ENCODE measurements at places on chromosomes 7 and 10. TPM values are rescaled to one million over a fixed set of nuclear protein-coding genes. Genes with fewer than 3 reads are reported as not detected.

Gene TRIM73
- 9.6 TPM for total RNA-seq

Gene PON1
- total RNA-seq = 0.95 TPM

Gene NPC1L1
- 0.67 TPM for total RNA-seq

Gene TAS2R41
- not detected for total RNA-seq

Gene POR
- total RNA-seq = 91.8 TPM

Gene SDK1
- 16.3 TPM for total RNA-seq

- no peak for DNase-seq
These were observed 70.2 kb downstream of the UBE2H start for GRCh38 chr7:129882531-129882930.

- no peak for DNase-seq
These were observed 60.1 kb downstream of the IKZF1 start for GRCh38 chr7:50364645-50365044.

DNA sequence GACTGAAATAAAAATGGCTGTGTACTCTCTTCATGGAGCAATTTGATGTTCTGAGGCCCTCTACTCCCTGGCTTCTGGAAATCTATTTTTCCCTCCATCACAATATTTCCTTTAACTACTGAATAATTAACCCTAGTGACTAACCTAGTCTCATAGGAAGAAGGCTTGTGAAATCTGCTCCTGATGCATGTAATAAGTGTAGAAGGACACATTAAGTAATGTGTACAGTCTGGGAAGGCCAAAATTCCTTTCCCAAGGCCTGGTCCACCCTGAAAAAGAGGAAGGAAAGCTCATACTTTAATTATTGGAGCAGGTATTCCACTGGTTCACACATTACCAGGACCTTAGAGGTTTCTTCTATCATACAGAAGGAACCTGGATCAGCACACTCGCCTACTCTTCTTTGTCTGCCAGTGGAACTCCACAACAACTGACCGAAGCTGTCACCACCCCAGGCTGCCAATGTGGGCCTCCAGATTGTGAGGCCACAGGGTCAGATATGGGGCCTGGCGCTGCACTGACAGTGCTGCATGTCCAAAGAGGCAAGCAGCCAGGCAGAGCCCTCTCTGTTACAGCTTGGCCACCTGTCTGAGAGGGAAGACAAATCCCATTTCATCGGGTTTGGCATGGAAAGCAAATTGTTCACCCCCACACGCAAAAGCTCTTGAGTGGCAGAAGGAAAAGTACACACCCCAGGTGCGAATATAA, 54.4 kb upstream of the FAM133B start:
- DNase-seq = peak; percentile 77

- DNase-seq = no peak
These were observed 251.6 kb upstream of the MKLN1 start for GRCh38 chr7:131076032-131076431.

DNA sequence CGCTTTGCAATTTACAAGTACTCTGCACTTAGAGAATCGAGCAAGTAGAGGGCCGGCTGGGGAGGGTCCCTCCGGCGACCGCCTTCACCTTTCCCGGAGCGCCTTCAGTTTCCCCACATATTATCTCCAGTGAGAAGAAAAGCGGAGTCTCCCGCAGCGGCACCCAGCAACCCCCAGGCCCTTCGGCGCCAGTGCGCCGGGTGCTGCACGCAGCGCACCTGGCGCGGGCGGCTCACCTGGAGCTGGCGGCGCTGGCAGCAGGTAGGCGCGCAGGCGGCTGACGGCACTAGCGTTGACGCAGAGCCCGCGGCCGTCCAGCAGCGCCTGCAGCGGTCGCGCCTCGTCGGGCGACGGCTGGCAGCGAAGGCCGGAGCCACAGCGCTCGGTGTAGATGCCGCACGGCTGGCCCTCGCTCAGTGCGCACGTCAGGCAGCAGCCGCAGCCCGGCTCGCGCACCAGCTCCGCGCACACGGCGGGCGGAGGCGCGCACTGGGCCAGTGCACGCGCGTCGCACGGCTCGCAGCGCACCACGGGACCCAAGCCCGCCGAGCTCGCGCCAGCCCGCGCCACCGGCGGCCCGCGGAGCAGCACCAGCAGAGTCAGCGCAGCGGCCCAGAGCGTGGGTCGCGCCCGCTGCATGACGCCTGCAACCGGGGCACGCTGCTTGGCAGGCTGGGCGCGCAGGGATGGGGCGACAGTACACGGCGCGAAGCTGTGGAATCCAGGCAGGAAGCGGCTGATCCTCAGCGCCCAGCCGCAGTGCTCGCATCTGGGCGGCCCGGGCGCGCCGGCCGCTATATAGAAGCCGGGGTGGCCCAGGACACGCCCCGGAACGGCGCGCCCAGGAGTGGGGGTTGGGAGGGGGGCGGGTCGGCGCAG, at the start of gene IGFBP3:
IGFBP3 (minus strand) TSS at position 771 of the 879 bp plus-strand sequence; CDS start at position 639, 132 bp downstream.
- DNase-seq = peak; percentile 66

DNA sequence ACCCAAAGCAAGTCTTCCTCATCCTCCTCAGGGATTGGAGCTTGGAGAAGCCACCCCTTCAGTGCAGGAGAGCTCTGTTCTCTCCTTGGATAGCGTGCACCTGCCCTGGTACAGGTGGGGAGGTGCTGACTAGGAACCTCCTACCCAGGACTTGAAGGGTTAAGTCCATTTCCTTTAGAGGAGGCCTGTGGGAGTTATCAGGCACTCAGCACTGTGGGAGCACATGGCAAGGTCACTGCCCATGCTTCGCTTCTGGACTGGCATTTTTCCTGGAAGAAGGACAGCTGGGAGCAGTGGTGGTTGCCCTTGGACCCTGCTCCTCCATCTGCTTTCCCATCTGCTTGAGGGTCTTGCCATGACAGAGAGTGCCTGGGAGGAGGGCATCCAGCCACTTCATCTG, 142.8 kb downstream of the CXCL12 start:
- no peak for DNase-seq

DNA sequence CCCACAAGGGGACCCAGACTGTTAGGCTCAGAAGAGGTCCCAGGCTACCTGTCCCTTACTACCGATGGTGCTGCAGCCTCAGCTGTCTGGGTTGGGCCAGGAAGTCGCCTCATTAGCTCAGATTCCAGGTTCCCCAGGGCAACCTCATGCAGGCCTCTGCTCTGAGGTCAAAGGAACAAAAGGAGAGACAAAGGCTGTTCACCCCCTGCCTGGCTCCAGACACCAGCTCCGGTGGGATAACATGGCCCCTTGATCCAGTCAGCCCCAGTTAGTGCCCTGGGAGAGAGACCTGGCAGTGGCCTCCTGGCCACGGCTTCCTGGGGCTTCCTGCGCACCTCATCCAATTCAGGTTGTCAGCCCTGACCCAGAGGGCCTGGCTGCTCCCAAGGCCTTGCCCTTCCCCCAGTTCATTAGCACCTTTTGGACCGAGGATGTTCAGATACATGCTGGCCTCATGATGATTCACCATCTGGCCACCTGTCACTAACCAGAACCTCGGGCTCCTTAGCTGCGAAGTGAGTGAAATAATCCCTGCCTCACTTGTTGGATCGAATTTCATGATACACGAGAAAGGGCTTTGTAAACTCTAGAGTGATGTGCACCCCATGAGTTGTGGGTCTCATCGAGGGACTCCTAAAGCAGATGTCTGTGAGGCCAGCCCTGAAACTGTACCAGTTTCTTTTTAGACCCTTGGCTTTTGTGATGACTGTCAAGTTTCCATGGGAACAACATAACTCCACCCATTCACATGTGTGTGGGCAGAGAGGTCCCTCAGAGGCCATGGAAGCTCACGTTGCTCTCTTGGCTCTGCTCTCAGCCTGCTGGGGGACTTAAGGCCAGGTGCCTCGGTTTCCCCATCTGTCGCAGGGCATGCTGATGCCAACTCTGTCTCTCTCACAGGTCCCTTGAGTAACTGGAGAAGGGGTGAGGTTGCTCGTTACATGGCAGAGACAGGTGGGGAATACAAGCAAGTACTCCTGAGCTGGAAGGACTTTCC, 79.5 kb upstream of the PCBD1 start:
- DNase-seq = no peak

DNA sequence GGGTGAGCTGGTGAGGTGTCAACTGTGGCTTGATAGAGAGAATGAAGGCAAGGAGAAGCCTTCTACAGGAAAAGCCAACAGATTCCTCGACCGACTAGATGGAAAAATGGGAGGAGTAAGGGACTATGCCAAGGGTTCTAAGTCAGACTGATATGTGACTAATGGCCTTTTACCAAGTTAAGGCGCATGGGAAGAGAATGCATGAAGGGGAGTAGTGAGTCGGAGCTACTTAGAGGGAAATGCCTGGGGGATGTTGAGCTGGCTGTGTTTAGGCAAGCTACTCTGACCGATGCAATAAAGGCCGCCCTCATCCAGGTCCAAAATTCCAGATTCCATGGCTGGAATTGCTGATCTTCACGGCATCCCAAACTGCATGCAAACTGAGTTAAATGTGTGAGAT, 48.2 kb downstream of the APBB1IP start:
- no peak for DNase-seq

GRCh38 chr7:117972606-117973005, 99.4 kb upstream of the CTTNBP2 start:
- DNase-seq = no peak

DNA sequence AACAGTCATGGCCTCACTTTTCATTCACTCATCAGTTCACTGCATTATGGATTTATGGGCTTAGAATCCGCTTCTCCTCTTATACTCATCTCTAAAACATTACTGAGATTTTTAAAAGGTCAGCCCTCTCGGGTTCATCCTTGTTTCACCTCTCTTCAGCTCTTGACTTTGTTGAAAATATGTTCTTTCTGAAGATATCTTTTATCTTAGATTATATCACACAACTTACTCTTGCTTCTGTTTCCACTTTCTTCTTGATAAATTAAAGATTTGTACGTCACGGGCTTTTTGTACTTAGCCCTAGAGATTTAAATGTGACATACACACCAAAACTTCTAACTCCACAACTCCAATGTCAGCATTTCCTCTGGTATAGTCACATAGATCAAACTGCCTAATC, 342.5 kb upstream of the TMEM229A start:
- no peak for DNase-seq

GRCh38 chr7:69374044-69374425, 224.2 kb upstream of the AUTS2 start:
- DNase-seq = no peak

DNA sequence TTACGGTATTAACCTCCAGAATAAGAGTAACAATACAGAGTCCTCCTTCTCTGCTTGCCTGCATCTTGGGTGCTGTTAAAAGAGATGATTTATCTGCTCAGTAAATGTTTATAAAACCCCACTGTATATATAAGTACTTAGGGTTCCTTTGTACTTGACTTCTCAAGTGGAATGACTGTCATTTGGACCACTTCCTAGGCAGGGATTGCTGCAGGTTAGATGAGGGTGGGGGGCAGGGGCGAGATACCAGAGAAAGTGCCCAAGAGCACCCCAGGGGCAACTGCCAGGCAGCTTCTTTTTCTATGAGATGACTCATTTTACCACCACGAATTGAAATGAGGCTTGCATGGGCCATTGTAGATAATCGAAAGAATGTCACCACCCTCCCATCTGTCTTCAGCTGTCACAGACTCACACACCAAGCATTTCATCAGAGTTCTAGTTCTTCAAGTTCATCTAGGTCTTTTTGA, 421.9 kb upstream of the GALNT17 start:
- no peak for DNase-seq

DNA sequence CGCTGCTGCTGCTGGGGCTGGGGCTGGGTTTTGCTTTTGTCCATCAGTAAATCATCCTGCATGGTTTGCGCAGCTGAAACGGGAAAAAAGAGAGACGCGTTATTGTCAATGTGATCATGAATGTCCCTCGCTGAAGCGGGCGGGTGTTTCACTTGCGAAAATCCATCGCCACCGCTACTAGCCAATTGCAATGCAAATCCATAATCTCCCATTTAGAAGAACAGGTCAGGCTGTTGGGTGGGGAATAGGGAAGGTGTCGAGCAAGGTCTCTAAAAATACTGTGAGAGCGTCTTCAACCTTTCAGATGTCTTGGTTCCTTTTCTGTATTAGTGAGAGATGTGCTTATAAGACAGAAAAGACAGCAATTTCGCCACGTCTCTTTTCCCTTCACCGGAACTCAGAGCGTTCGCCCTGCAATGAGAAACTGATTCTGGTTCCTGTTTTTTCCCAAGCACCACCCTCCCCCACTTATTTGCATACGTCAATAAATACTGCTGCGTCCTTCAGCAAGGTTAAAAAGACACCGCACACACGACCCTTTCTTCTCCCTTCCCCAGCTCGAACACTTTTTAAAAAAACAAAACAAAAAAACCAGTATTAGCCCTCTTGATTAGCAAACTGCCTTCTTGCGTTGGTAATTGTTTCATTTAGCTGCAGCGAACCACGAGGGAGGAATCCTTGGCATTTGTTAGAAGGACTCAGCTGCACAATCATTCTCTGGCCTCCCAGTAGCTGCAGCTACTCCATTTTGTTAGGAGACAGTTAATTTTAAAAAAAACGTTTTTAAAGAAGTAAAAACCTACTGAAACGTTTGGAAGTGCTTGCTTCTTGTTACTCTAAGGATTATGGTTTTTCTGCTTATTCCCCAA, 50.4 kb downstream of the CPEB3 start:
- DNase-seq = no peak

DNA sequence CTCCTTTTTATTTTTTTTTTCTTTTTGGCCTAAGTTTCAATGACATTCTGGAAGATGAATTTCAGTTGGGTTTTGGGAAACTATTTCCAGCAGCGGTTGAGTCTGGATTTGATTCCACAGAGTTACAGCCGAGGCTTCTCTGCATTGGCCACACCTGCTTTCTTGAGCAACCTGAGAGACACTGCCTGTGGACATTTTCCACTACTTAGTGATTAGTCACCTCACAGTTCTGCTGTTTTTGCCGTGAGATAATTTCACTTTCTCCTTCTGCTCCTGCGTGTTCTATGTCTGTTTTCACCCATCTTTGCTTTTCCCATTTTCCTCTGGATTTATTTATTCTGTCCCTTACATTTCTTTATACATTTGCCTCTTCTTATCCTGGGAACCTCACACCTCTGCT, 243.0 kb downstream of the BICC1 start:
- no peak for DNase-seq

DNA sequence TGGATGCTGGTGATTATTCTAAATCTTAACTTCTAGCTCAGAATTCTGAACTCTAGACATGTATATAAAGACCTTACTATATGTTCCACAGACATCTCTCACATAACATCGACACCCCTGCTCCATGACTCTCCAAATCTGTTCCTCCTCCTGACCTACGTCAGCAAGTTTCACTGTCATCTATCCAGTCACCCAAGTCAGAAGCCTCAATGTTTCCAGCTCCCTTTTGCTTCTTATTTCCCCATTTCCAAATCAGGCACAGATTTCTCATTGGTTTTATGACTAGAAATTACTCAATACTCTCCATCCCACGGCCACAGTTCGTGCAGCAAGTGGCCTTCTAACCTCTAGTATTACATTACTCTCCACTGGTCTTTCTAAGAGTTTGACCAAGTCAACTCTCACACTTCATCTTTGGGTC, 28.5 kb downstream of the EPC1 start:
- DNase-seq = no peak

Data from dorsolateral prefrontal cortex (tissue), 122 donors.